ENCODE measurements at places on chromosomes 13 and 19.

GRCh38 chr13:102028868-102029267, 373.0 kb downstream of the FGF14 start:
- DNase-seq, result no peak

- no peak for DNase-seq
These were observed 199.6 kb upstream of the IRS2 start for GRCh38 chr13:109985871-109986450.

DNA sequence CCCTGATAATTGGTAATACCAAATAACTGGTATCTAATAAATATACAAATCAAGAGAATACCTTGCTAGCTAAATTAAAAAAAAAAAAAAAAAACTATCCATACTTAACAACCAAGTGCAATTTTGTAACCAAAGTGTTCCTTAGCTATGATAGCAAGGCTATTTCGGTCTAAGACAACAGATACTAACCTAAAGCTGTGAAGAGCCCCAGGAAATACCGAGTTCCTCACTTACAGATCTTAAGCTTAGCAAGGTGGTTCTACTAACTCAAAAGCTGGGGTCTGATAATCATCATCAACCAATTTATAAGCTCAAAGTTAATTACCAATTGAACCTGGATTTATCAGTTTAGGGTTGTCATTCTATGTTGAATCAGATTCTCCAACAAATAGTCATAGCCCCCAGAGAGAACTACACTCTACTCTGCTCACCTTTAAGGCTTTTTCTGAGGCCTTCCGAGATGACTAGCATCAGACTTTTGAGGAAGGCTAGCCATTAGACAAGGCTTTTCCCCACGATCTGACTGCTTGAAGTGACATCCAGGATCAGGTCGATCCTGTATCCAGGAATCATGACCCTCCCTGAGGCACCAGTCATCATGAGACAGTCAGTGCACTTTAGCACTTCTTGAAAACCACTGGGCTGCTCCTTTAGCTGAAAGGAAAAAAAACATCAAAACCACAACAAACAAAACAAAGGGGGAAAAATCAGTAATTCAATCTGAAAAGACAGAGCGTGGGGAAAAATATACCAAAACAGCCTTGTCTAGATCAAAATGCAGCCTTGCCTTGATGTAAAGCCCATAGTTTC, 31.9 kb downstream of the INTS6 start:
- DNase-seq, result no peak

DNA sequence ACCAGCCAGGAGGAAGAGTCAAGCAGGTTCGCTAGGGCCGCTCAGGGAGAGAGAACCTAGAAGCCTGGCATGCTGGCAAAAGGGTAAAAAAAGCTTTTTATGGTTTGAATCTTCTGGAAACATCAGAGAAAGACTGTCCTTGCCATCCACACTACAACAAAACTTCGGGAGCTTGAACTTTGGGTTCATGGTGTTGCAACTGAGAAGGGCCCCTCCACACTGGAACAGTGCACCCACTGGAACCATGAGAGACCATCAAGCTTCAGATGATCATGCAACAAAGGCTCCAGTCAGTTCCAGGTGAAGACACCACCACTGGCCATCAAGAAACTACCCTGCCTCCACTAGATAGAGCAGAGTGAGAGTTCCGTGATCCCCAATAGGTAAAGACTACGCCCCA, 170.1 kb downstream of the RGCC start:
- DNase-seq, result no peak

GRCh38 chr19:49716154-49716553, 25.2 kb downstream of the CPT1C start:
- no peak for DNase-seq

- no peak for DNase-seq
These were observed 28.1 kb downstream of the THSD1 start for GRCh38 chr13:52377898-52378297.

GRCh38 chr13:40026174-40026585, 370.7 kb downstream of the COG6 start:
- no peak for DNase-seq

- no peak for DNase-seq
These were observed 174.6 kb downstream of the TDRD3 start for GRCh38 chr13:60571571-60571970.

- DNase-seq, result no peak
These were observed 10.3 kb upstream of the IL4I1 start for GRCh38 chr19:49906879-49907564.

GRCh38 chr13:46313432-46314257, 73.4 kb downstream of the RUBCNL start:
- no peak for DNase-seq

DNA sequence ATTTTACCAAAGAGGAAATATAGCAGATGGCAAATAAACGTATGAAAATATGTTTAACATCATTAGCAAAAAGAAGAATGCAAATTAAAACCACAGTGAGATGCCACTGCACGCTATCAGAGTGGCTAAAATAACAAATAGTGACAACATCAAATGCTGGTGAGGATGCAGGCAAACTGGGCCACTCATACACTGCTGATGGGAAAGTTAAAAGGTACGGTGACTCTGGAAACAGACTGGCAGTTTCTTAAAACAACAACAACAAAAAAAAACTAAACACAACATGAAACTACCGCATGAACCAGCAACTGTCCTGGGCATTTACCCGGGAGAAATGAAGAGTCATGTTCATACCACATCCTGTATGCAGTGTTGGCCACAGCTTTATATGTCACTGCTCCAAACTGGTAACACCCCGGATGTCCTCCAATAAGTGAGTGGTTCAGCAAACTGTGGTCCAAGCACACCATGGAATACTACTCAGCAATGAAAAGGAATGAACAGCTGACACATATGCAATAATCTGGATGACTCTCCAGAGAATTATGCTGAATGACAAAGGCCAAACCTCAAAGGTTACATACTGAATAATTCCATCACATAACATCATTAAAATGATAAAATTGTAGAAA, 22.3 kb downstream of the EPS15L1 start:
- no peak for DNase-seq

- DNase-seq, result no peak
These were observed 53.8 kb downstream of the F2RL3 start for GRCh38 chr19:16942583-16942982.

- no peak for DNase-seq
These were observed 7.6 kb downstream of the PLIN4 start for GRCh38 chr19:4510435-4511255.

GRCh38 chr19:15299568-15300409, 32.5 kb downstream of the BRD4 start:
- DNase-seq, result no peak

GRCh38 chr13:50116430-50116973, 101.3 kb downstream of the KCNRG start:
- DNase-seq, result no peak

DNA sequence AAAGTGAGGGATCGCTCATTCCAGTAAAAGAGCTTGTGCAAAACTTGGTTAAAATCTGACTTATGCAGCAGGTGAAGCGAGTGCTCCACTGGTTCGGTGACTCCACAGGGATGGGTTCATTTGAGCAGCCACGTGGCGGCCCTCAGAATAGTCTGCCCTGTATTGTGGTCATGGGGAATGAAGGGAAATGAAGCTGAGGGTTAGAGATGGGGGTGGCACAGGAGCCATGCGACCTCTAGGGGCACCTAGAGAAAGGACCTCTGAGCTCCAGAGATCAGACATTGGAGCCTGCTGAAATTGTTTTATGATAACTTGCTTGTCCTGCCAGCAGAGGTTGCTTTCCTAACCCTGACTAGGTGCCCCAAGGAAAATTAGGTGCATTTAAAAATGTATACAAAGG, 26.6 kb downstream of the CBY2 start:
- DNase-seq, result no peak

DNA sequence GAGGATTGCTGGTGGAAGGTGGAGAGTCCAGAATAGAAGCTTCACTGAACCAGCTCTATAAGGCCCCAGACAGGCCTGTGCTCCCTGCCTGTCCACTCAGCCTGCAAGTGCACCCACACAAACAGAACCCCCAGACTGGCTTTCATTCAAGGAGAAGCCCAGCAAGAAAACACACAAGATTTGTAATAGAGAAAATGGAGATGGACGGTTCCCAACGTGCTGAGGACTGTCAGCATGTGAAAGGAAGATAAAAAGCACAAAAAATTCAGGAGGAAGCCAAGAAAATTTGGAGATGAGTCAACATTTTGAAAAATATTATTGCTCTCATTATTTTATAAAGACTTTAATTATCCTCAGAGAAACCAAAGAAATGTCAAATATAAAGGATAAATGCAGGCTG, 218.2 kb upstream of the SLC10A2 start:
- no peak for DNase-seq

GRCh38 chr13:112034231-112034630, 32.7 kb upstream of the SOX1 start:
- DNase-seq, result no peak

DNA sequence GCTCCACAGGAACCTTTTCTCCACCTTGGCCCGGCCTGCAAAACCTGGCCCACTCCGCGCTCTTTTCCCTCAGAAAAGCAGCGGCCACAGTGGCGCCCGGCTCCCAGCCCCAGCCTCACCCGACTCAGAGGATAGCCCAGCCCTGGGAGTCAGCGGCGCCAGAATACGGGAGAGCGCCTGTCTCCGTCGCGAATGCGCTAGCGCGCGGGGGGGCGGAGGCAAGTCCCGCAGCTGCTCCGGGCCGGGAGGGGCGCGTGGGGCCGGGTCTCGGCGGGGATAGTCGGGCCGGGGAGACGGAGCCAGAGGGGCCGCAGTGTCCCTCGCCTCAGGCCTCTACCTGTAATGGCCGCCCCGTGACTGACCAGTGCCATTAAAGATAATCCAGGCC, at the start of gene ZFP30:
TSS of gene ZFP30 (minus strand) at position 165 of the 388 bp plus-strand sequence. CDS start 7,643 bp downstream, outside the sequence.
- DNase-seq, result peak; percentile 76

- DNase-seq, result no peak
These were observed 316.3 kb upstream of the KLF12 start for GRCh38 chr13:74450525-74450845.

DNA sequence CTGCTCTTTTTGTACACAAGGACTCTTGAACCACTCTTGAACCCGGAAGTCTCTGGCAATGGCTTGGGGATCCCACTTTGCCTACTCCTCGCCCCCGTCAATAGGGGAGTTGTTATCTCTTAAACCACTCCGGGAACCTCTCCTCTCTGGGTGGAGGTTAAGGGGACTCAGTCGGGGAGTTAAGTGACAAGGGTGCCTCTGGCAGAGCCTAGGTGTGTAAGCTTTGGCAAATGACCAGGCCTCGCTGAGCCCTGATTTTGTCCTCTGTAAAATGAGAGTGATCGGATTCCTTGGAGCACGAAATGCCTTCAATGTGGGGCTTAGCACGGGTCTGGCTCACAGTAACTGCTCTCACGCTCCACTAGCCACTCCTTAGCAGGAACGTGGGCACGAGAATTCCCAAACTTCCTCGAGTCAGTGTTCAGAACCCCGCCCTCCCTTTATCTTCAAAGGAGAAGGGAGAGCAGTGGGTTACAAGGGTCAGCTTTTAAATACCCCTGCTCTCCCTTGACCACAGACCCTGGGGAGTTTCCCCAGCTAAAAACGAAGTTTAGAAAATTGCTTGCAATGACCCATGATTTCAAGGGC, 193.3 kb downstream of the KATNAL1 start:
- no peak for DNase-seq

GRCh38 chr13:106513025-106513983, 22.2 kb downstream of the EFNB2 start:
- no peak for DNase-seq

DNA sequence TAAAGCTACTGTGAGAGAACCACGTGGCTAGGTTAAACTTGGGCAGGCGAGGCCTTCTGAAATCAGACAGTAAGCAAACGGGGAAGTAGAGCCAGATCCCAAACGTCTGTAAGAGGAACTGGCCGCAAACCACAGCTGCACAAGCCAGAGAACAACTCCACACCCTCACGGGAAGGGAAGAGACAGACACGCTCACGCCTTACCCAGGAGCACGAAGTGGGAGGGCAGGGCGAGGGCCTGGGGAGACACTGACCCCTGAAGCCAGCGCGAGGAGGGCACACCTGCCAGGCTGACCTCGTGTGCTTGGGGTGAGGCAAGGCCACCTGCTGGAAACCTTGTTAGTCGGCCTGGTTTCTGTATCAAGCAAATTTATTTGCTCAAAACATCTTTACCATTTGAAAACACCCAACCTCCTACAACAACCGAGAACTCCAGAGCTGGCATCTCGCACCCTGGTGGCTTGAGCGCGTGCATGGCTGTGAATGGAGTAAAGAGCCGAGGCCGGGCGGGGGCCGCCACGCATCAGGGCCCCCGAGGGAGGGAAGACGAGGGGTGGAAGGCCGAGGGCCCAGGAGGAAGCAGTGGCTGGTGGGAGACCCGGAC, 7.3 kb downstream of the POLR2E start:
- no peak for DNase-seq

DNA sequence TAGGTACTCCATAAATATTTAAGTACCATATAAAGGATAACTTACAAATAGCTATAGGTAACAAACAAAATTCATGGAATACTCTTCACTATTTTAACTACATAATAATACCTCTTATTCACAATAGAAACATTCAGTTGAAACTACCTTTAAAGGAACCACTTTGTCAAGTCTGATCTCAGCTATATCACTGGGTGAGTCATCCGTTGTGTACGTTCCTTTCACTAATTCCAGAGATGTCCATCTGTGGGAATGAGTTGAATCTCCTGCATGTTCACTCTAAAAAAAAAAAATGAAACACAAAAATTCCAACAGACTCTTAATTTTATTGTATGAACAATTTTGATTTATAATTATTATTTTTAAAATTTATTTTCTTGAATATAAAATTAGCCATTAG, 149.4 kb upstream of the FBXL3 start:
- no peak for DNase-seq

GRCh38 chr13:47929156-47929555, 71.9 kb downstream of the SUCLA2 start:
- no peak for DNase-seq

- no peak for DNase-seq
These were observed 133.4 kb upstream of the PEG3 start for GRCh38 chr19:56973713-56974555.

- DNase-seq, result no peak
These were observed 2.9 kb downstream of the FUT5 start for GRCh38 chr19:5867201-5868136.

- DNase-seq, result no peak
These were observed 20.1 kb downstream of the N4BP2L1 start for GRCh38 chr13:32407854-32408253.

DNA sequence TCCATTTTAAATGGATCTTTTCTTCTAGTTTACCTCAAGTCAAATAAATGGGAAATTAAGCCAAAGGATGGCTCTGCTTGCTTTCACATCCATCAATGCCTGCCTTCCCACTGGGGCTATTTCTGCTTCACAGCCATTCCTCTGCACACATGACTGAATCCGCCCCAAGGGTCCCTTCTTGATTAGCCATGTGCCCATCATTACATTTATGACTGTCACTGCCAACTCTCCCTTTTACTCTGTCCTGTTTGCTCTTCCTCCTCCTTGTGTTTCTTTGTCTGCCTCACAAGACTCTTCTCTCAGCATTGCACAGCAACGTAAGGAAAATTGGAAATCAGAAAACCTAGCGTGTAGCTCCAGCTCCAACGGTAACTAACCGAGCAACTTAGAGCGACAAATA, 410.2 kb downstream of the TBC1D4 start:
- DNase-seq, result no peak

GRCh38 chr13:90562443-90562842, 785.0 kb upstream of the MIR17HG start:
- DNase-seq, result no peak

- no peak for DNase-seq
These were observed 5.5 kb downstream of the ALDH16A1 start for GRCh38 chr19:49458567-49458903.

GRCh38 chr13:69168436-69168835, 939.2 kb upstream of the ATXN8OS start:
- no peak for DNase-seq

Data from NCI-H460 (cell line).